ENCODE measurements at places on chromosomes 1 and 21.

DNA sequence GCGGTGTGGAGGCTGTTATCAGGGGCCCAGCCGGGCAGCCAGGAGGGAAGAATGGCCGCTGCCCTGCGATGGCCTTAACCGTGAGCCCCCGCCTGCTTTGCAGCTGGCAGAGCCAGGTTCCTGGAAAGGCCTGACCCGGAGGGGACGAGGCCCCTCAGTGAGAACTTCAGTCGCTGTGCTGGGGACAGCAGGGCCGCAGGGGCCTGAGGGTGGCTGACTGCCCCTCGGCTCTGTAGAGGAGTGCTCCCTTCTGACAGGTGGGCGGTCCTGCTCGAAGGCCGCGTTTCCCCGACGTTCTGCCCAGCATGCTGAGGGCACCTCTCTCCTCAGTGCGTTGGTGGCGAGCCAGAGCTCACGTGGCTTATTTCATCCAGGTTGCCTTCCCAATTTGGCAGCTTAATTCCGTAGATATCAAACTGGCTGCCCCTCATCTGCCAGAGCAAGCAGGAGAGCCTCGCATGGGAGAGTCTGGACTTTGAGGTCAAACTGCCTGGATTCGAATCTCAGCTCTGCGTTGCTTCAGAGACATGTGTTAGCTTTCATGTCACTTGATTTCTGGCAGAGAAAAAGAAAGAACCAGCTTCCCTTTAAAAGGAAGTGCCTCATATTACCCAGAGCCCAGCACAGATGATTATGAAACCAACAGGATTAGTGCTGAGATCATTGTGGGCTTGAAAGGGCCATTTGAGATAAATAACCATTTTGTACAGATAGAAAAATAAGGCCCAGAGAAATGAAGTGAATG, 239.8 kb downstream of the SDCCAG8 start:
- DNase-seq, result no peak

- no peak for DNase-seq
These were observed 44.6 kb upstream of the SIM2 start for GRCh38 chr21:36654324-36654723.

- DNase-seq, result no peak
These were observed 221.8 kb upstream of the JUN start for GRCh38 chr1:59005491-59006288.

DNA sequence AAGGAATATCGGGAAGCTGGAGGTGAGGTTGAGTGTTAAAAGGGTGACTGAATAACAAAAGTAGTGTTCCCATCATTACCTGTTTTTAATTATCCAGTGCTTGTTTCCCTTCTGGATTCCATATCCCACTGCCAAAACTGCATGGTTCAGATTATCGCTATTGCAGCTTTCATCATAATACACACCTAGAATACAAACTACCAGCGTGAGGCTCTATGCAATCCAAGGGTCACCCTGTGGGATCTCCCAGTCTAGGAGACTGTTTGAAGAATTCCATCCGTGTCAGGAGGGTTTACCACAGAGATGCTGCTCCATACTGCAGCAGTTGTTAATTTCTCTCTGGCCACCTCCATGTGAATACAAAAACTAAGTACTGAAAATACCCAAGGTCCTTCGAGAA, 9.0 kb downstream of the CTSK start:
- no peak for DNase-seq

DNA sequence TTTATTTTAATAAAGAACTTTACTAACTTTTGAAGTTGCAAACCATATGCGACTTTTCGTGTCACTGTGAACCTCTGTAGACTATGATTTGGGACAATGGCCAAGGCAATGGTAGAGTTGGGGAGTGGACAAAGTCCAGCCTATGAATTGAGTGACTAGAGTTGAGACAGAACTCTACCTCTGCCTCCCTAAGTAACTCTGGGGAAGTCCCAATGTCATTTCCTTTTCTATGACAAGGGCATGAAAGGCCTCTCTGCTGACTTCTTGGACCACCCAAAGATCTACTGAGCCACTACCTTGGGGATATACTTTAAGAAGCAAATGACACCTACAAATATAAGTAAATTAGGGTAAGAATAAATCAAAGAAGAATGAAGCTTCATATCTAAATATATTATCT, 19.3 kb downstream of the BEND5 start:
- DNase-seq, result no peak

GRCh38 chr1:245406426-245406825, 251.6 kb downstream of the KIF26B start:
- DNase-seq, result no peak

GRCh38 chr1:218467101-218468072, 122.3 kb downstream of the TGFB2 start:
- no peak for DNase-seq

DNA sequence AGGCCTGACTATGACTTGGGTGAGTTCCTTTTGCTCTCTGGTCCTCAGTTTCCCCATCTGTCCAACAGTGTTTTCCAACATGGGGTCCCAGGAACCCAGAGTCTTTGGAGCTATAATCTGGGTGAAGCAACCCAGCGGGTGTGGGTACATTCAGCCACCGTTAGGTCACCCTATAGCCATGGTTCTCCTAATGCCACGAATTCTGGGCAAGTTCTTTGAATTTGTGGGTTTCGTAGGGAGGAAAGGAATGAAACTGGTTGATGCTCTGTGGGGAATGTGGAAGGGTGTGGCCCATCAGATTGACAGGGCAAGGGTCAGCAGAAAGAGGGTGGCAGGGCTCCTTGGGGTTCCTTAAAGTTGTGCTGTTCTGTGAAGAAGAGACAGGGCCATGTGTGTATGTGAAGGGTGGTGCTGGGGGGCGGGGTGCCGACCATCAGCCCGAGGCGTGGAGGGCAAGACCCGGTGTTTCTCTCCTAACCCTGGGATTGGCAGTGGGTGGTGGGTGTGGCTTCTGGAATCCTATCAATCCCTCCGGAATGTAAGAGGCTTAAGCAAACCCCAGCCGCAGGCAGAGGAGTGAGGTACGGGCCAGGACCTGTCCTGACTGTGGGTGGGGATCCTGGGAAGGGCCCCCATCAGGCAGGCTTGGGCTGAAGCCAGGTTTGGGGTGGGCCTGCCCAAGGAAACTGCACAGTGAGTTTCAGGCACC, 35.5 kb upstream of the ZNF362 start:
- DNase-seq, result no peak

DNA sequence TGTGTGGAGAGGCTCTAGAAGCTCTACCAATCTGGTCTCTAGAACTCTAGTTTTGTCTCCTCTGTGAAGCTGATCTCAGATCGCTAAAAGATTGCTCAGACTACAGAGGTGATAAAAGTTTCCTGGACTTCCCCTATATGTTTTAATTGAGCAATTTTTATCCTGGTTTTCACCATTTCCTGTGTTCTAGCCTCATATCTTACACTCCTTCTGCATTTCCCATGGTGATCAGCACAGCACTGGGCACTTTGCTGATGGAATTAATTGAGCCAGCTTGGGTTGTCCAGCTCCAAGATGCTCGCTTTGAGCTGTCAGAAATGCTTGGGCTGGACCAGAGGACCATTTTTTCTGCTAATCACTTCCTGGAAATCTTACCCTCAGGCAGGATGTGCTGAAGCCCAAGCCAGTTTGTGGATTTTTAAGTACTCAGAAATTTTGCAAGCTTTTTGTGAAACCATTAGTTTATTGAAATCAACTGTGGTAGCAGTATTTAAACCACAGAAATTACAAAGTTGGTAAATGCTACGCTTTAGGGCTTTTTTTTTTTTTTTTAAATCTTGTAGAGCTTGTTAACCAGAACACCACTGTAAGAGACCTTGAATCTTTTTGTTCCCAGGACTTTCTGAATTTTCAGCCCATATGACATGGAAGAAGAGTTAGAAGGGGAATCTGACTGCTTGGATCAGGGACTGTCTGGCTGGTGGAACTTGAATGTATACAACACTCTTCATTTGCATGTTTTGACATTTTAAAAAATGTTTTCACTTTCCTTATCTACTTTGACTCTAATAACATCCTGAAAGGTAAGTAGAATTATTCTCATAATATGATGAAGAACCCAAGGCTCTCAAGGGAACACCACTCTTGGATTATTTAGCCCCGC, 28.4 kb downstream of the CD48 start:
- DNase-seq, result no peak

GRCh38 chr1:27341525-27342252, at the start of gene SYTL1:
Gene SYTL1, plus strand, starts transcription at chr1:27342022. Its CDS starts 3,313 bp downstream, at chr1:27345335.
- peak; percentile 57 for DNase-seq

DNA sequence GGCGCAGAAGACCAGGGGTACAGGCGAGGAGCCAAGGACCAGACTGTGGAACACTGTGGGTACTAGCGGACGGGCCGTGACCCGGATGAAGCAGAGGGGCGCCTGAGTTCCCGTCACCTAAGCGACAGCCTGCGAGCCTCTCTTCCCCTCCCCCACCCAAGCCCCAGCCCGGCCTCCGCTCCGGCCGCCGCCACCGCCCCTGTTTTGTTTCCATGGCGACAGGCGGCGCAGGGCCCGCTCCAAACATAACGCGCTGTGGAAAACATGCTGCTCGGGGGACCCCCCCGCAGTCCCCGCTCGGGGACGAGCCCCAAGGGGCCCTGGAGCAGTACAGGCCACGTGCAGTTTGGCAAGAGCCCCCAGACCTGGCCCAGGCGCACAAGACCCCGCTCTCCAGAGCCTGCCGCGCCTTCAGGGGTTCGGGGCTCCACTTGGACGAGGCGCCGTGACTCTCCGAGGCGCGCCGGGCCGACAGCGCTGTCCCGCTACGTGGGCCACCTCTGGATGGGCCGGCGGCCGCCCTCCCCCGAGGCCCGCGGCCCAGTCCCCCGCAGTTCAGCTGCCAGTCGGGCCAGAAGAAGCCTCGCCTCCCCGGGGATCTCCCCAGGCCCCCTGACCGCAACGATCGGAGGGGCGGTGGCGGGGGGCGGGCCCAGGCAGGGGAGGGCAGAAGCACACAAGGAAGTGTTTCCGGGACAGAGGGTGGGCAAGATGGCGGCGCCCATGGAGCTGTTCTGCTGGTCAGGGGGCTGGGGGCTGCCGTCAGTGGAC, at the start of gene MTX1:
MTX1 (plus strand) TSS at position 155 of the 771 bp plus-strand sequence; CDS start at position 265, 110 bp downstream.
- peak; percentile 70 for DNase-seq

DNA sequence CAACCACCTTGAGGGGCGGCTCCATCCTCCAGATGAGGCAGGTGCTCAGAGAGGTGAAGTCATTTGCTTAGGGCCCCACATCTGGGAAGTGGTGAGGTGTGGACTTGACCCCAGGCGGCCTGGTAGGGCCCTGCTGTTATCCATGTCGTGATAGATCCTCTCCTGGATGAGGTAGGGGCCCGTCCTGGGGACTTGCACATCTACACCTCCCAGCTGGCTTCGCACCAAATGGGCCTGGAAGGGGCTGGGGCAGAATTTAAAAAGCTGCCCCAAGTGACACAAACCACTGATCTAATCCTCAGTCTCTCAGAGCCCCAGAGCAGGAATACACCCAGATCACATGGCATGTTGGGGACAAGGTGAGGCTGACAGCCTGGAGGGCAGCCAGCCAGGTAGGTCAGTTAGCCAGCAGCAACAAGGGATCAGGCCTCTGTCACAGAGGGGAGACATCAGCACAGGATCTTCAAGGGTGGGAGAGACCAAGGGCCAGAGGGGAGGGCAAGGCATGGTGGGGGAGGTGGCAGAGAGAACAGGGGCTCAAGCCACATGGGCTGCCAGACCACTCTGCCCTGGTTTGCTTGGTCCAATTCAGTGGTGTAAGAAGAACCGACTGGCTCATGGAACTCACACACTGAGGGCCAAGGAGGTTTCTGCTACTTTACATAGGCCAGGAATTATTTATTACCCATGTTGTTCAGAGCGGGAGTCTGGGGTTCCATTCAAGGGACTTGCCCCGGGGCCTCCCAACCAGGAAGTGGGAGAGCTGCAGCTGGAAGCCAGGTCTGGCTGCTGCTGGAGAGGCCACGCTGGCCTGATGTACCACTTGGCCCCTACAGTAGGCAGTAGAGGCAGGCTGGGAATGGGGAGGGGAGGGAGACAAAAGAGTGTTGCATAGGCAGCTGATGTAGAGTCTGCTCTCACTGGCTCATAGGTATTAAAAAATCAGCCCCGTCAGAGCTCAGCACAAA, 12.1 kb downstream of the LRP8 start:
- DNase-seq, result no peak

- no peak for DNase-seq
These were observed 11.7 kb downstream of the TPRG1L start for GRCh38 chr1:3636531-3636930.

GRCh38 chr1:40592107-40592803, 60.8 kb downstream of the ZNF684 start:
- DNase-seq, result no peak

DNA sequence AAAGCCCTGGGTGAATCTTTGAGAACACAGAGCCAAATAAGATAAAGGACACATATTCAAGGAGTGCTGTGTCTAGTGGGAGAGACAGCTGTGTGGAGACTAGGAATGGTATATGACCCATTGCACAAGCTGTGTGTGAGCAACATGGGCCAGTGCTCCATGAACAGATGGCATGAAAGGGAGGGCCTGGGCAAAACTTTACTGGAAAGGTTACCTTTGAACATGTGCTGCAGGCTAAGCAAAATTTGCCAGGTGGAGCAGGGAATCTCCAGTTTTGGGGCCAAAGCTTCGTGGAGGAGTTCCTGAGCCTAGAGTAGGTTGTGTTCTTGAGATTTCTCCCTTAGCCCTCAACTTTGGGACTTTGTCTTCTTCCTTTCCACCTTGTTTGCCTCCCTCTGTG, 446.1 kb upstream of the PROX1 start:
- no peak for DNase-seq

- DNase-seq, result no peak
These were observed 131.3 kb downstream of the FASLG start for GRCh38 chr1:172790245-172790644.

DNA sequence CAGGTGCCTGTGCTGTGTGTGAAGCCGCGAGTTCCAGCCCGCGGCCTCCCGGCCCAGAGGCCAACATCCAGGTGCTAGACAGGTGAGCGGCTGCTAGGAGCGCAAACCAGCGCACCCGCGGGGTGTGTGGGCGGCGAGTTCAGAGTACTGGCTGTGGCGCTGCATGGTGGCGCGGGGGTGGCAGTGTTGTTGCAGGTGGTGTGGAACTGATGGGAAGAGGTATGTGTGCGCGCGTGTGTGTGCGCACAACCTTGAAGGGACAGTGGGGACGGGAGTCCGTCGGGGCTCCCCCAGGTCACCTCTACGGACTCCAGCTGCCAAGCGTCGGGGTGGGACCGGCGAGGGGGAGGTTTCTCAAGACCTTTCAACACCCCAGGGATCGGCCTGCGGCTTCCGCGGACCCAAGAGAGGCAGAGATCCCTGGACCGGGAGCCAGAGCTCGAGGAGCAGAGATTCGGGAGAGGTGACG, 433 bp upstream of the DMBX1 start:
- DNase-seq, result no peak

DNA sequence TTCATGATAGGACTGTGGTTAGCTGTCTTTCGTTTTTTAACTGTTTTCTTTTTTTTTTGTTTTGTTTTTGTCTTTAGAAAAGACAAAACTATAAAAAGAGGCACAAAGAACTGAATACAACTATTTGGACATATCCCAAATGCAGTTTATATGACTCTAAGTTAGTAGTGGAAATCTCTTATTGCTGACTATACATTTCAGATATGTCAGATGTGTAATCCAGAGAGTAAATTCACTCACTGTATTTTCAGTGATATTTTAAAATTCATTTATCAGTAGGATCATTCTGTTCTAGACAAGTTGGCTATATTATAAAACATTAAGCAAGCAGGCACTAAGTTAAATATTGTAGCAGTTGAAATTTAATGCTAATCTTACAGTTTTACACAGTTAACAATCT, 5.7 kb downstream of the RAP1A start:
- no peak for DNase-seq

- no peak for DNase-seq
These were observed 5.1 kb downstream of the CLCNKA start for GRCh38 chr1:16026723-16027484.

GRCh38 chr1:235563513-235564061, 59.3 kb upstream of the B3GALNT2 start:
- DNase-seq, result no peak

Data from RCC 7860 (cell line).